Activated naive CD4-positive, alpha-beta T cell treated with anti-CD3 and anti-CD28 coated beads, Interleukin-2, amount 10 ng/mL, durations not matched to agents 7 days and 5 days (primary cell): ENCODE measurements at places on chromosomes 4 and X.

DNA sequence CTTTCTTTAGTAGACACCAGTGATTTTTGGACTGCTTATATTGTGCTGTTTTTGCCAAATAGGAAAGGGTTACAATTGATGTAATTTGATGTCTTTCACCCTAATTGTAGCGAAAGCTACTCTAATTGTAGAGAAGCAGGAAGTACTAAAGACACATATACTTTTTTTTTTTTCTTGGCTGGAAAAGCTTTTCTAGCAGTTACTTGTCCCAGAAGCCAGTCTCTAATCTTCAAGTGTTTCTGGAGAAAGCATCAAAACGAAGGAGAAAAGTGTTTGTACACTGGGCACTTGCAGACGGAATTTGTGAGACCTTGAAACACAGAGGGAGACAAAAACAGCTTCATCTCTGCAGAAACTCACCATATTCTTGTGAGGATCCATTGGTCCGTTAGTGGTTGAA, 616.5 kb upstream of the LCORL start:
- DNase-seq = no peak

- no peak for DNase-seq
These were observed 668.5 kb downstream of the PCDH18 start for GRCh38 chr4:136863756-136864155.

- DNase-seq = no peak
These were observed 10.6 kb upstream of the XKRX start for GRCh38 chrX:100939333-100939732.

DNA sequence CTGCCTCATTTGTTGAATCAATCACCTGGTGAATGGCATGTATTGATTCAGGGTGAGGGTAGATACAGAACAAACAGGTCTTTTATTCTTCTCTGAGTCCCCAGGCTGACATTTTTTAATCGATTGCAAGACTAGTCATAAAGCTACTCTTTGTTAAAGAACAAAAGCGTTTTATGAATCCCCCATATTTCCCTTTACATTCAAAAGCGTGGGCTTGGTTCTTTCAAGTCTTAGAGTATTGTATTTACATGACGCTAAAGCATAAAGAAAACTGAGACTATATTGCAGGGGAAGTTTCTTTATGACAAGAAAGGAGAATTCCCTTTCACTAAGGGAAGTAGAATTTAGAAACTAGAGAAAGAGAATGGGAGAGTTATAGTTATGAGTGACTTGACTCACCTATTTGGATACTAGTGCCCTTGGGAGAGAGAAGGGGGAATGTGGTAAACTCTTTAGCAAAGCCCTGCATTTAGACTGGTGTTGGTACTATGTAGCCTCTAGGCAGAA, 69.3 kb upstream of the PDE5A start:
- DNase-seq = no peak

DNA sequence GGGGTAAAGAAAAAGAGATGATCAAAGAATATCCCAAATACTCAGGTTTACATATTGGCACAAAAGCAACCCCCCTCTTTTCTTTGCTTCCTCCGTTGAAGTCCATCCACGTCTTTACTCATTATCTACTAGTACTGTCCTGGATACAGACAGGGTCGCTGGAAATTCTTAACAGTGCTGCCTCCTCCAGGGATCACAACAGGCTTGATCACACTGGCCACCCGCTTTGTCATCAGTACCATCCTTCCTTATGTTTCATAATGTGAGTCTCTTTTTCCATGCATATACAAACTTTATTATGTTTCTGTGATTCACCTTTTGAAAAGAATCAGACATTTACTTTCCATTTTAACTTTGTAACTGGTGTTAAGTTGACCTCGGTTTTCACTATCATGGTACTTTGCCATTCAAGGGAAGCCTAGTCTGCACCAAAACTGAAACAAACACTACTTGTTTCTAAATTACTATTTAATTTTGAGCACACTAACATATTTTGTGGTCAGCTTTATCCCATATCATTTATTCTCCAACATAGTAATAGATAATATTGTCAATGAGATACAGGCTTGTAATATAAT, 387.5 kb upstream of the PPP1R2C start:
- DNase-seq = no peak

DNA sequence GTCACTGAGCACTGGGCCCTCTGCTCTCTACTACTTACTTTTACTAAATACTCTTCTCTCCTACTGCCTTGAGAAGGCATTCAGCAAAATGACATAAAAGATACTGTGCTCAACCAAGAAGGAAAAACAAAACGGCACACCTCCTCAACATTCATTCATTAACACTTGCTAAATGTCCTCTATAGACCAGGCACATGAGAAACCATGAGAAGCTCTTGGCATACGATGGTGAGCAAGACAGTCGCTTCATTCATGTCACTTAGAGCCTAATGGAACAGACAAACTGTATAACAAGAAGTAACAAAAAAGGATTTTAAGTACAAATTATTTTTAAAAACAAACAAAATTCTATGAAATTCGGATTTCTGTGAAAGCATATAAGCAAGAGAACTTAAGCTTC, 38.7 kb downstream of the COL25A1 start:
- DNase-seq = no peak

- DNase-seq = no peak
These were observed 529 bp upstream of the CITED1 start for GRCh38 chrX:72306085-72306801.

DNA sequence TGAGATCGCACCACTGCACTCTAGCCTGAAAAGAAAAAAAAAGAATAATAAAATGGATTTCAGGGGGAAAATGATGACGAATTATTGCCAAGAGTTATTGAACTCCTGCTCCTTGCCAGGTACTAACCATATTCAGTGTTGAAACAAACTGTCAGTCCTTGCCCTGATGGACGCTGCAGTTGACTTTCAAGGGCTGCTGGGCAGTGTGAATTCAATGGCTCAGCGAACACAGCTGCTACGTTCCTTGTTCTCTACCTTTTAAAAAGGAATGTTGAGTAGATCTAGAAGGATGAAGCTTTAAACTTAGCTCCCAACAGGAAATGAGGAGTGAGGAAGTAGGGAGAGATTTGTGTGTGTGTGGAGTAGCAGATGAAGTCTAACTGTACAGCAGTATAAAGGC, 2.7 kb downstream of the LIMCH1 start:
- DNase-seq = no peak

DNA sequence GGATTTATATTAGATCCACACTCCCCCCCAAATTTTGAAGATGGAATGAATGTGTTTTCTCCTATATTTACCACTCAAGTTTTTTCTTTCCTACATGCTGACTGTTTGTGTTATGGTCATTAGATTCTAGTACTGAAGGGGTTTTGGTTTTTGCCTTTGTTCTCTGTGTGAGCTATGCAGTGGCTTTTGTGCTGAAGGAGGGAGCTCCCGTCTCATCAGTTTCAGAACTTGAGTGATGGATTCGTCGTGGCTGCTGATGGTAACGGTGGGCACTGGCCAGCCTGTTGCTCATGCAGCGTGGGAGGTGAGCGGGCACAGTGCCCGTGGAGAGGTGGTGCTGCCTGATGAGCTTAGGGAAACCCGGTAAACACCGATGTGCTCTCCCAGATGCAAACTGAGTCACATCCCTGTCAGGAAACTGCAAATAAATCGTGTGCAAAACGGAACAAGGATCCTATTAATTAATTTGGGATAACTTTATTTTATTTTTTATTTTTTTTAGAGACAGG, 101.5 kb downstream of the SORBS2 start:
- DNase-seq = no peak

GRCh38 chrX:122788216-122788615, 395.9 kb upstream of the GRIA3 start:
- no peak for DNase-seq

DNA sequence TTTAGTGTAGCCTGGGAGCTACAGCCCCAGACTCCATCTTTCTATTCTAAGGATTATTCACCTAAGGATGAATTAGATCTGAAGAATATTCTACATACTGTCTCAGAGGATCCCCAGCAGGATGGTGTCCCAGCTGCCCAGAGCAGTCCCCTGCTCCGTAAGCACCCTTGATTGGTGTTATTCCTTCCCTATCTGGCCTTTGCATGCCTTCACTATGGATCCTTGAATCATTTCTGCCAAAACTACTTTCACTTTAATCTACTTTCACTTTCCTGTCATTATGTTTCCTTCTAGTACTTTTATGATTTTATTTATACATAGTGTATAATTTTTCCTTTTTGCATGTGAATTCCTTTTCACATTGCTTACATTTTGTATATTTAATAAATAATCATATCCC, 39.2 kb downstream of the ARHGAP24 start:
- DNase-seq = no peak

- no peak for DNase-seq
These were observed 192.0 kb downstream of the CXXC4 start for GRCh38 chr4:104302731-104303130.

DNA sequence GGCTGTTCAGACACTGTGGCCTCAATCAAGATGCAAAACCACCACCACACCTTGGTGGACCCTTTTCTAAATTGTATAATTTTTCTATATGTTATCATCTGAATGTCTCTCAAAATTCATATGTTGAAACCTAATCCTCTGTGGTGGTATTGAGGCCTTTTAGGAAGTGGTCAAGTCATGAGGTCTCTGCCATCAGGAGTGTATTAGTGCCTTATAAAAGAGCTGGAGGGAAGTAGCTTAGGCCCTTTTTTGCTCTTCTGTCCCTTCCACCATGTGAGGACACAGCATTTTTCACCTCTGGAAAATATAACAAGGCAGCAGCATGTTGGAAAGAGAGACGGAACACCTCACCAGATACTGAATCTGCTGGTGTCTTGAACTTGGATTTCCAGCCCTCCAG, 30.5 kb upstream of the DKK2 start:
- no peak for DNase-seq

GRCh38 chr4:106247600-106247999, 68.4 kb downstream of the TBCK start:
- no peak for DNase-seq
